ENCODE measurements at places on chromosomes 5 and 9.

DNA sequence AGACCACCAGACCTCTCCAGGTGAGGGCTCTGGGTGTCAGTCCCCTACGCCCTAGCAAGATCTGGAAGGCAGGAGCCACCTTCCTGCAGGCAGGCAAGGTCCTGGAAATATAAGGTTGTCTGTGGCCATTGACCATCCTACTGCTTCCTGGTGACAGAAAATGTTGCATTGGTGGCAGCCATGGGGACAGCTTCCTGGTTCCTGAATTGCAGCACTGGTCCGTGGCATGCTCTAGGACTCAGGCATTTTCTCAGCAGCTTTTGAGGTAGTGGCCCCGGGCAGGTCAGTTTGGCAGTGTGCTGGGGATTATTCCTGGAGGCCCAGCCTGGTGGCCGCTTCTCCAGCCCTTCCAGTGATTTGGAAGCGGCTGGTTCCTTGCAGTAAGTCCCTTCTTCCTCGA lies 36.6 kb upstream of the KCNMB1 start:
- no peak for DNase-seq

- no peak for DNase-seq
Measured at GRCh38 chr9:89467278-89467625, 30.7 kb downstream of the SEMA4D start.

GRCh38 chr9:32524892-32525708 lies 896 bp downstream of the RIGI start:
- peak; percentile 32 for DNase-seq

DNA sequence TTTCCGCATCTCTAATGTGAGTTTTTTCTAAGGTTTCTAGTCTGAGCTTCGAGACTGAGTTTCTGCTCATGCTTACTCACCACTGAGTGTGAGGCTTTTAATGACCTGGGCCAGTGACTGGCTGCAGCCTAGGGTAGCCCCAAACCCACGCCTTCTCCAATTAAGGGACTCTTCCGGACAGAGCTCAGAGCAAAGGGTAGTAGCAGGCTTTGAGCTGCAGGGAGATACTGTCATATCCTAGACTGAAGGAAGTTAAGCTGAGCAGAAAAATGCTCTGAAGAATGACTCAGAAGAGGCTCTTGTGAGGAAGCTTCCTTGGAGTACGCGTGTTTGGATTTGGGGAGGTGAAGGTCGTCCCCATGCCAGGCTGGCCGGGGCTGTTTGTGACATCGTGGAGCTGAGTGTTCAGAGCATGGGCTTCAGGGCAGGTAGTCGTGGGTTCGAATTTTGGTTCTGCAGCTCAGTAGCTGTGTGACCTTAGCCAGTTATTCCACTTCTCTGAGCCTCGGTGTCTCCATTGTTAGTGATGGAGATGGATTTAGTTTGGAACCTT lies 3.5 kb downstream of the USP20 start:
- no peak for DNase-seq

- DNase-seq = no peak
Measured at GRCh38 chr5:2013301-2014057, 130.8 kb upstream of the IRX4 start.

GRCh38 chr9:133932181-133932580 lies 59.9 kb downstream of the VAV2 start:
- DNase-seq = no peak

- no peak for DNase-seq
Measured at GRCh38 chr9:70607926-70608325, 193.5 kb upstream of the KLF9 start.

DNA sequence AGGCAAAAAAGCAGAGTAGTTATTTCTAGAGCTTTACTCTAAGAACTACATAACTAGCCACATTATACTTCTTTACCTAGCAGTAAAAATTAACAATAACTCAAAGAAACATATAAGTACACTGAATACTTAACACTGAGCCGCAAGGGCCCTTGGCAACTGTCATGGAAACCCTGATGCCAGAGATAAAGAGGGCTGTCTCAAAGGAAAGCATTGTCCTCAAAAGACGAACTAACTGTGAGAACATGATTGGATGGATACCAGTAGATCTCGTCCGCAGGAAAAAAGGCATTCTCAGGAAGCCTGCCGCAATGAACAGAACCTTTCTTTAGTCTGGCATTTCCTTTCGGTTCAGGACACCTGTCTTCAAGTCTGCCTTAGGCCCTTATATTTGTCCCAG lies 379.0 kb upstream of the SLC30A5 start:
- DNase-seq = no peak

GRCh38 chr5:127754259-127754658 lies 51.1 kb downstream of the CCDC192 start:
- DNase-seq = no peak
